ENCODE measurements at places on chromosomes 6 and 20.

- DNase-seq: no peak
Measured at GRCh38 chr20:19616620-19617019, 141.4 kb upstream of the RIN2 start.

DNA sequence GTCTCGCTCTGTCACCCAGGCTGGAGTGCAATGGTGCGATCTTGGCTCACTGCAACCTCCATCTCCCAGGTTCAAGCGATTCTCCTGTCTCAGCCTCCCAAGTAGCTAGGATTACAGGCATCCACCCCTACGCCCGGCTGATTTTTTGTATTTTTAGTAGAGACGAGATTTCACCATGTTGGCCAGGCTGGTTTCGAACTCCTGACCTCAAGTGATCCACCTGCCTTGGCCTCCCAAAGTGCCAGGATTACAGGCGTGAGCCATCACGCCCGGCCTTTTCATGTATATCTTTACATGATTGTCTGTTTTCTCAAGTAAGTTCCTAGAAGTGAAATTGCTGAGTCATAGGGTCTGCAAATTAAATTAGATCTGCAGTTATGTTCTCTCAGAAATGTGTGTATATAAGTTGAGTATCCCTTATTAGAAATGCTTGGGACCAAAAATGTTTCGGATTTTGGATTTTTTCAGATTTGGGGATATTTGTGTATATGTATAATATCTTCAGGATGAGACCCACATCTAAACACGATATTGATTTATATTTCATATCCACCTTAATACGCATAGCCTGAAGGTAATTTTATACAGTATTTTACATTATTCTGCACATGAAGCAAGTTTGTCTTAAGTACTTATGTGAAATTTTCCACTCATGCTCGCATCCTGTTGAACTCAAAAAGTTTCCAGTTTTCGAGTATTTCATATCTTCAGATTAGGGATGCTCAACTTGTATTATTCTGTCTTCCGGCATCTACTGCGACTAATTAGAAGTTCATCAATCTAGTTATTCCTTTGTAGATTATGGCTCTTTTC is 40.4 kb downstream of the TAB2 start:
- DNase-seq: no peak

DNA sequence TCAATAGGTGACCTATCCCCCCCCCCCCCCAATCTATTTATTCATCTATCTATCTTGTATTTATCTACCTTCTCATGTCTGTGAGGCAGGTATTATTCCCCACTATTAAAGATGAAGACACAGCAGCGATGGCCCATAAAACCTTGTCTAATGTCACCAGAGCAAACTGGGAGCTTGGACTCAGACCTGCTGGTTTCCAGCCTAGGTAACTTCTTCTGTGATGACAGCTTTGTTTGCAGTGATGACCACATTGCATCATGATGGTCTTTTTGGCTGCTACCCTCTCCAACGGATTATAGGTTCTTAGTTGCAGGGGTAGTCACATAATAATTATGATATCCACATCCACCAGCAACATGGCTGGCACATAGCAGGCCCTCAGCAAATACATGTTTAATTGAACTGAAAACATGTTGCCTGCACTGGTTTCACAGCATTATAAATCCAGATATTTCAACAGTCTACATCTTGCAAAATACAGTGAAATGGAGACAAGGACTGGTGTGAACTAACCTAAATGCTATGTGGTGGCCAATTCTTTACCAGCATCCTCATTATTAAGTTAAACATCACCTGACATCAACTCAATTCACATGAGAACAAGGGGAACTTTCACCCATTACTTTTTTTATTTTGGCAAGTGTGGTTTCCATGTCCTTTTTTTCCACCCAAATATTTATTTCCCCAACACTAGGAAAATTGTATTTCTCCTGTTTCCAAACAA is 712.5 kb upstream of the NRSN1 start:
- no peak for DNase-seq

- DNase-seq: no peak
Measured at GRCh38 chr6:56866917-56867522, 87.9 kb upstream of the BEND6 start.

GRCh38 chr6:41940759-41941279 is 789 bp downstream of the CCND3 start:
- peak; percentile 77 for DNase-seq

- no peak for DNase-seq
Measured at GRCh38 chr20:1105599-1106194, 12.7 kb upstream of the PSMF1 start.

GRCh38 chr20:10667077-10667401 is 6.8 kb downstream of the JAG1 start:
- no peak for DNase-seq

GRCh38 chr6:85892346-85892745 is 249.7 kb upstream of the SYNCRIP start:
- no peak for DNase-seq

DNA sequence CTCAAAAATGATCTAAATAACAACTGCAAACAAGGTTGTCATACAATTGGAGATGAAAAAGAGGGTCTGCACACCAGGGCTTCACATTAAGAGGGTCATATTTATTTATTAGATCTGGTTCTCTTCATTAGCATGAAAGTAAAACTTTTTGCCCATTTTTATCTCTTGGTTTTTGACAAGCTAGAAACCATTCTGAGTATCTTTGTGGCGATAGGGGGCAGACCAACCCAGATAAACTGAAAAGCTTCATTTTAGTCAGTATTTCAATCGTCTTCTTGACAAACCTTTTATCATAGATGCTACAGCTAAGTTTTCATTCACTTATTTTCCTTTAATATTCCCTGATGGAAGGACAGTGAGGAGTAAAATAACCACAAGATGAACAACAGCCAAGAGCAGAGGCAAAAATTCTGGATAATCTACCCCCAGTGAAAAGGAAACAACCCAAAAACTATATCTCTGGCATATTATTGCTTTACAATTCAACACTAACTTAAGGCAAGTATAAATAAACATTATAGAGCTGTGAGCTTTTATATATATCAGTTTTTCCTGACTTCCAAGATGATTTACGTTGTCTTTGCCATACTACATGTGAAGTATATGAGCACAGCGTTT is 45.2 kb downstream of the THEMIS start:
- peak; percentile 55 for DNase-seq

Data from stimulated activated CD4-positive, alpha-beta T cell treated with anti-CD3 and anti-CD28 coated beads, Interleukin-15, amount 100 ng/mL, for 24 hours (primary cell).